T-helper 17 cell (primary cell): ENCODE measurements at places on chromosomes 11 and 22. TPM values are rescaled to one million over a fixed set of nuclear protein-coding genes. Genes with fewer than 3 reads are reported as not detected.
A peak's percentile ranks its signal among the peaks of the same experiment; 100 is the strongest.

DNA sequence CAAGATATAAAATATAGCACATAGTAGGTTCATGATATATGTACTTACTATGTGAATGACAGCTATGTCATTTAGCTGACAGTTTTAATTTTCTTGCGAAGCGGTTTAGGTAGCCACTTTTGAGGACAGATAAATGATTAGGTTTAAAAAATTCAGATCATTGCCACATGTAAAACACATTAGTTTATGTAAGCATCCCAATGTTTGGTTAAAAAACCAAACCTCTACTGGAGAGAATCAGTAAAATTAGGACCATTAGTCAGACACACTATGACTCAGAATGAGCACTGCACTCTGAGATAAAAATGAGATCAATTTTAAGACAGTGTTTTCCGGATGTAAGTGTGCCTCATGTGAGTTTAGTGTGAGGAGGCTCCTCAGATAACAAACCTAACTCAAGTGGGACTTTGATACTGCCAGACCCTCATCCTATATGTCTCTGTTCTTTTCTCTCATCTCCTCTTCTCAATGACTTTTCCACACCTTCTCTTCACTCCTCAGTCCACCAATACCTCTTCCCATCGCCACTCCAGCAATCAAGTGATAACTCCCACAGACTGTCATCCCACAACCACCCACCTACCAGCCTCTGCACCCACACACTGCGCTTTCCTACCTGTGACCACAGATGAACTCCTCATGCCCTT lies 6.8 kb upstream of the OR2AT4 start:
- no peak for DNase-seq

DNA sequence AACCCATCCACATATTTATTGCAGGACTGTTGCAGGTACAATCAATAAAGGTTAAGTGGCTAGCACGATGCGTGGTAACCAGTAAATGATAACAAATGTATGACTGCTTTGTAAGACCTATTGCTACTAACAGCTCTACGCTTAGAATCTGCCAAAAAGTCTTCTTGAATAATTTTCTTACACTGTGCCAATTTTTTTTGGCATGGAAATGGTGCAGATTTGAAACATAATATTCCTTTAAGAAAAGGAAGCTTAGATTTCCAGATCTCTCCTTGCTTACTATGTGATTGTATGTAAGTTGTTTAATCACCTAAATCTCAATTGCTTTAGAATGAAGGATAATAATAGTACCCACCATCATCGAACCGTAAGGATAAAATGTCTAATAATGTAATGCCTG lies 192.0 kb downstream of the LRRC4C start:
- no peak for DNase-seq

DNA sequence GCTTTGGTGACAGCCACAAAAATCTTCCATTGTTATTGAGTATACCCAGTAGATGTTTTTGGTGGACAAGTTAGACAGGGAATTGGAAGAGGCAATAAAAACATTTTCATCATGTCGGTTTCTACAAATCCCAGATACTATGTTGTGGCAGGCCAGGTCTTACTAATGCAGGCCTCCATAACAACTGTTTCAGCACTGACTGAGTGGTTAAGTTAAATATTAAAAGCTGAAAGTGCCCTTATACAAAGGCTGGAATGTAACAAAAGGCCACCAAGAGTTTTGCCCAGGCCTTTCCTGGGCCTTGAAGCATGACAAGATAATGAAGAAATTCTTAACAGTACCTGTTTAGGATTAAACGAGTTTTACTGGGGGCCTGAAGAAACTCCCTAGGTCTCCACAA lies 29.3 kb downstream of the DMC1 start:
- no peak for DNase-seq

- no peak for DNase-seq
These were observed 38.9 kb upstream of the CCDC89 start for GRCh38 chr11:85724748-85725465.

- DNase-seq, result no peak
These were observed 102.4 kb upstream of the TIMP3 start for GRCh38 chr22:32699001-32699582.

- DNase-seq, result no peak
These were observed 11.4 kb downstream of the SHANK3 start for GRCh38 chr22:50683994-50684371.

DNA sequence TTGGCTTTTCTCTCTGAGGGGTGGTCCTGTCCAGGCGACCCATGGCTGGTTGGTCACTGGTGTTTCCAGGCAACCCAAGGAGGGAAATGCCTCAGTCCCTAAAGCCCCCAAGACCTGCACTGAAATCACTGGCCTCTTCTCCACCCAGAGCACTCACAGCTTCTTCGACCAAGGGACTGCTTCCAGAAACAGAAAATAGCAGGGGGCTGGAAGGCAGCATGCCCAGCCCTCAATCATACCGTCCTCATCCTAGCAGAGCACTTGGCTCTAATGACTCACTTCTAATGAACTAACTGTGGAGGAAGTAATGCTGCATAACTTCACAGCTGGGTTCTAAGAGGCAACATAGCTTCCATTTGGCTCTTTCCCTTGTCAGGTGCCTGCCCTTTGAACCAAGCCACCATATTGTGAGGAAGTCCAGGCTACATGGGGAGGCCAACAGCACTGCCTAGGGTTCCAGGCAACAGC lies 27.6 kb downstream of the DKK3 start:
- no peak for DNase-seq

GRCh38 chr22:38327805-38328204 lies 10.6 kb upstream of the CSNK1E start:
- DNase-seq, result no peak

- peak; percentile 64 for DNase-seq
These were observed 1.9 kb downstream of the POLD4 start for GRCh38 chr11:67351275-67352005.

- DNase-seq, result no peak
These were observed 1281.1 kb downstream of the TBC1D22A start for GRCh38 chr22:48043581-48043980.

- DNase-seq, result no peak
These were observed 8.1 kb downstream of the EHD1 start for GRCh38 chr11:64870176-64870892.

DNA sequence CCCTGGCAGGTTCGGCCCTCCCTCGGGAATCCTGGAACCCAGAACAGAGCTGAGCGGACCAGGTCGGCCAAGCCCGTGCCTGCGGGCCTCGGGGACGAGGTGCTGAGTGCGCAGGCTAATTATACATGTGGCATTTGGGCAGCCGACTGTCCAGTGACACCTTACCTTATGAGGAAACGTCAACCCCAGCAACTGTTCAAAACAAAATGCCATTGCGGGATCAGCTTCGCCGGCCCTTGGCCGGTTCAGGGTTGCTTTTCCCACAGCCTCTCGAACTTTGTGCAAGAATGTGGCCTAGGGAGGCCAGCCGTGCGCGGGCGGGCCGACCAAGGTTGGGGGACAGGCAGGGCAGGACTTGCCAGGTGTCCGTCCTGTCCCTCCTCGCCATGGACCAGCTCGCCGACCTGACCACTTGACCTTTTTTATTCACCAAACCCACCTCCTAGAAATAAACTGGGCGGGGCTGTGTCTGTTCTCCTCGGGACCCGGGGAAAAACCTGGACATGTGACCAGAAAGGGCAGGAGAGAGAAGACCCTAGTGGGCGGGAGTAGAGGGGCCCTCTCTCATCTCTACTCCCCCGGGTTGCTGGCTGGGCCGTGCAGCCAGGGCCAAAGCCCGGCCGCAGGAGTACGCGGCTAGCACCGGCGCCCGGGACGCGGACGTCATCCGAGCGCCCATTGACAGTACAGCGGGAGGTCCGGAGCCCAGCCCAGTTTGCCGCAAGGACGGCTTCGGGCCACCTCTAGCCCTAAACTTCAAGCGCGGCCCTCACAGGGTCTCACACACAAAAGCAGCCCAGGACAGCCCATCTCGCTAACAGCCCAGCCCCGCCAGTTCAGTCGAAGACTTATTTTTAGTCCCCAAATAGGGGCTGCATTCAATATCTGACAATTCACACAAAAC lies 134.3 kb upstream of the C11orf58 start:
- no peak for DNase-seq

DNA sequence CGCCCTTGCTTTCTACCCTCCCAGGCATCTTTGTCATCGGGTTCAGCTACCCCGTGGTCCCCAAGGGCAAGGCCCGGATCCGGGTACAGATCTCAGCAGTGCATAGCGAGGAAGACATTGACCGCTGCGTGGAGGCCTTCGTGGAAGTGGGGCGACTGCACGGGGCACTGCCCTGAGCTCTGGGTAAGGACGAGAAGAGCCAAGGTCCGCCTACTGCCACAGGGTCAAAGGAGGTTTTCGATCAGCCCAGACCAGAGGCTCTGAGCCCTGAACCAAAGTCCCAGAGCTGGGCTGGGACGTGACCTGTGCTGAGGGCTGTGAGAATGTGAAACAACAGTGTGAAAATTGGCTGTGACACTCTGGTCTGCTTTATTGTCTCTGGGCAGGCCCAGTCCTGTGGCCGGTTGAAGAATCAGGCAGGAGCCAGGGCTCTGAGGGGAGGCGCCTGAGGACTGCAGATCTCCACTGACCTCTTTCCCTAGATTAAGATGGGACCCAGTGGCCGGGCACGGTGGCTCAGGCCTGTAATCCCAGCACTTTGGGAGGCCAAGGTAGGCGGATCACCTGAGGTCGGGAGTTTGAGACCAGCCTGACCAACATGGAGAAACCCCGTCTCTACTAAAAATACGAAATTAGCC lies 6.5 kb upstream of the GALR3 start:
- DNase-seq, result no peak

- no peak for DNase-seq
These were observed 555.8 kb downstream of the BUD13 start for GRCh38 chr11:116217006-116217405.

DNA sequence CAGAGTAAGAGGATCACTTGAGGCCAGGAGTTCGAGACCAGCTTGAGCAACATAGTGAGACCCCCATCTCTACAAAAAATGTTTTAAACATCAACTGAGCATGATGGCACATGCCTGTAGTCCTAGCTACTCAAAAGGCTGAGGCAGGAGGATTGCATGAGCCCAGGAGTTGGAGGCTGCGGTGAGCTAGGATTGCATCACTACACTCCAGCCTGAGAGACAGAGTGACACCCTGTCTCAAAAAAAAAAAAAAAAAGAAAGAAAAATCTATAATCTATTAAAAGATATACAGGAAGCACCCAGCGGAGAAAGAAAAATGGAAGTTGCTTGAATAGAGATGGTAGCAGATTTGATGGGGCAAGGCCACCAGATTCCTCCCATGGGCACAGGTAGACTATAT lies 61.8 kb downstream of the FAM83F start:
- DNase-seq, result no peak

DNA sequence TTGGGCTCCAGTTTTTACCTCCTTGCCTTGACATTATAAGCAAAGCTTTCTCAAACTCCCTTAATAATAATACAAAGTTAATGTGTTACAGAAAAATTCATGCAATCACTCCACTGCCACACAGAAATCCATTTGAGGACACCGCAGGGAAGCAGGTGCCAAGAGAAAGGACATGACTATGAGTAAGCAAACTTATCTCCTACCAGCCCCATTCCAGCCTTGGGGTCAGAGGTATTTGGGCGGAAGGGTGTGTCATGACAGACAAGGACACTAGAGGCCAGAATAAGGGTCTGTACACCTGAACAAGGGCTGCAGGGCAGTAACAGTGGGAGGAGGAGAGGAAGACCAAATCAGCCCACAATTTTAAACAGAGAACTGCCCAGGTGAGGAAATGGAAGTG lies 5.9 kb downstream of the GNG3 start:
- no peak for DNase-seq

DNA sequence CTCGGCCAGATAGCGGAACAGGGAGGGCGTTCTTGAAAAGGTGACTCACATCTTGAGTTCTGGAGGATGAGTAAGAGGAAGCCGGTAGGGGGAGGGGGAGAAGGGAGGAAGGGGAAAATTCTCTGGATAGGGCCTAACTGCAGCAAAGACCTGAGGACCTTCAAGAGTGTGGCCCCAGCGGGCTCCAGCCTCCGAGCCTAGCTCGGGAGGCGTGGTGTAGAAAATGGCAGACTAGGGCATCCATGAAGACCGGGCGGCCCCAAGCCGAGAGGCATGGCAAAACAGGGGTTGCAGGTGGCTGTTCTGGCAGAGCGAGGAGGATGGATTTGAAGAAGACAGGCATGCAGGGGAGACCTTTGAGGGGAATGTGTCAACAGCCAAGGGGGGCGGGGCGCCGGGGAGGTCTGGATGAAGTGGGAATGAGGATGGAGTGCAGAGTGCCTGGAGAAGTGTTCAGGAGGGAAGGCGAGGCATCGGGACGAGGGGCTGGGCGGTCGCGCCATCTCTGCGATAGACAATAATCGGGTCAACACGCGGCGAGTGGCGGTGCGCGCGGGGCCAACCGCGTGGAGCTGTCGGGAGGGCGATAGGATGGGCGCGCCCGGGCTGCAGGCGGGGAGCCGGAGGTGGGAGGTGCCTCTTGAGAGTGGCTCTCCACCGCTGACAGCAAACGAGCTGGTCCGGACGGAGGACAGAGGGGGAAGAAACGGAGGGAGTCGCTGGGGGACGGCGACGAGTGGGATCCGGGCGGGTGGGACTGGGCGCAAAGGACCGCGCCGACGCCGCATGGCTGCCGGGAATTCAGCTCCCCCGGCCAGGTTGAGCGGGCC lies 40.0 kb upstream of the CREB3L1 start:
- peak; percentile 39 for DNase-seq

- no peak for DNase-seq
These were observed 81.4 kb downstream of the SNX19 start for GRCh38 chr11:130834886-130835285.

DNA sequence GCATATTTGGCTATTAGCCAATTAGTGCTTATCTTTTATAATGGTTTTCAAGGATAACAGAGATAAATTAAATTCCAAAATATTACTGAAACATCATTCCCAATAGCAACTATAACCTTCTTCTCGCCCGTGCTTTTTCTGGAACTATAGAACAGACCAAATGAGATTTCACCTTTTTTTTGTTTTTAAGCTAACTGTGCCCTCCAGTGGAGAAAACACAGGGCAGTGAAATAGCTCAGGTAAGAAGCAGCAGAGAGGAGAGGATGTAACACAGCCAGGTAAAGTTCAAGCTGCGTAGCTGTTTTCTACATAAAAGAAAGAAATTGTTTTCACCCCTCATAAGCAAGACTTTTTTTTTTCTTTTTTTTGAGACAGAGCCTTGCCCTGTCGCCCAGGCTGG lies 28.2 kb downstream of the HSD17B12 start:
- no peak for DNase-seq

NPAS4 gene
- not detected for total RNA-seq

SMTN gene
- 1.8 TPM for total RNA-seq

TIGD3 gene
- total RNA-seq, result 0.45 TPM

SCO2 gene
- total RNA-seq, result 11.3 TPM

NNMT gene
- total RNA-seq, result not detected

NFAM1 gene
- 2.4 TPM for total RNA-seq
